Stimulated activated CD4-positive, alpha-beta T cell treated with anti-CD3 and anti-CD28 coated beads, Interleukin-4, amount 100 ng/mL, for 1 hour (primary cell): ENCODE measurements at places on chromosomes 5 and 9.
A peak's percentile ranks its signal among the peaks of the same experiment; 100 is the strongest.

DNA sequence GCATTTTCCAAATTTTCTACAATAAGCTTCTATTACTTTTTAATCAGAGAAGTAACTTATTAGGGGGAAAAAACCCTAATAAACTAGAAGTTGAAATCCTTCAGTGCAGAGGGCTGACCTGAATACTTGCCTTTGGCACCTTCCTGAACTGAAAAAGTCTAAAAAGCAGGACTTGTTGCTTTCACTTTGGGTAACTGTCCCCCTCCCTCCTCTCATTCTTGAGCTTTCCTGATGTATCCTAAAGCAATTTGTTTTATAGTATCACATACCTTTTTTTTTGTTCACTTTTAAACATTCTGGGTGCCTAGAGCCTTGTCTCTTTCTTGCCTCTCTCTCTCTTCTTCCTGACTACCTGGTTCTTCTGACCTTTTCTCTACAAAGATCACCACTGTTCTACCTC is 64.0 kb upstream of the ERBIN start:
- no peak for DNase-seq

- DNase-seq, result no peak
Observed at GRCh38 chr5:109027983-109028607, 280.4 kb downstream of the FER start.

- DNase-seq, result no peak
Observed at GRCh38 chr9:136128436-136128835, 9.8 kb upstream of the TMEM250 start.

DNA sequence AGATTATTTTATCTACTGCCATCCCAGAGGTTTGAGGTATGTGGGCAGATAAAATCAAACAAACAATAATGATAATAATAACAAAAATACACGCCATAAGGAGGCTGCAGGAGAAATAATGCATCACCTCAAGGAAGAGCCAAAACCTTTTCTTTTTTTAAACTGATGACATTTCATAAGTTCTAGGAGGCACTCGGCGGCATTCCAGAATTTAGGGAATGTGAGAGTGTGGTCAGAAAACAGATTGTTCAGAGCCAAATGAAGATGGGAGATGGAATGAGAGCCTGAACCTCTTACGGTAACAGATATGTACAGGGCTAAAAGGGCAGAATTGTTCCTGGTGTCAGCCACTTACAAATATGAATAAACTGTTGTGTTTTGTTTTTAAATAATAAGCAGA is 615.0 kb upstream of the CHD1 start:
- no peak for DNase-seq

DNA sequence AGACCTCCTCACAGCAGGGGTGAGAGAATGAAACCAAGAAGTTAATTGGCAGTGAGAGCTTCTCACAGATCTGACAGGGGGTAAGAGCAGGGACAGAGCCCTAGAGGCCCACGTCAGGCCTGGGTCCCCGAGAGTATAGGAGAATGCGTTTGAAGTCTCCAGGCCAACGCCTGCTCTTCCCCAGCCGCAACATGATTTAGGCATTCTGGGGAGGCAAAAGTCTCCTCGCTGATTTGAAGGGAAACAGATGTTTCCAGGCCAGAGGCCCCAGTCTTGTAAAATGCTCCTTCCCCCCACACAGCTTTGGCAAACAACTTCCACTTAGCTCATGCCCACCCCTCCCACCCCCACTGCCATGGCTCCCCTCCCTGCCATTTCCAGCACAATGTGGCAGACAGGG is 239.2 kb upstream of the TRIM32 start:
- DNase-seq, result no peak

DNA sequence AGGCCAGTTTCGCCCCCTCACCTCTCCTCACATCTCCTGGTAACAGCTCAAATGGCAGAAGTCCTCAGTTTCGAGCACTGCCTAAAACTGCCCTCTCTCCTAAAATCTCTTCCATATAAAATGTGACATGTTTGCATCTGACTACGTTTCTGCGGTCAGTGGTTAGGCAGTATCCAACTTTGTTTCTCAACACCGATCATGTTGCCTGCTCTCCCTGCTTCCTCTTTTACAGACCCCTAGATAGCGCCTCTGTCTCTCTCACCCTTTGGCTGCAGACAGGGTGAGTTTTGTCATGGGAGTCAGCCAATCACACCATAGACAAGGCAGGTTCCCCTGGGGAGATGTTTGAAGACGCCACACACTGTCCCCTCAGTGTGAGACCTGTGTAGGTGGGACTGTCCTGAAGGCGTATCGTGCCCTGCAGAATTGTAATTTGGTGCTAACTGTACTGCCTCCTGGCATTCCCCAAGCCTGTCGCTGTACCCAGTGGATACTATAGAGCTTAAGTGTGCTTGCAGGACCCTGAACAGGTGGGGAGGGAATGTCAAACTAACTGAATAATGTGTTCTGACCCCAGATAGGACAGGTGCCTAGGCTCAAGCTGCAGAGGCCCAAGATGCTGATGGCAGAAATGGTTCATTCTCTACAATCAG is 1.1 kb downstream of the HEXB start:
- no peak for DNase-seq

DNA sequence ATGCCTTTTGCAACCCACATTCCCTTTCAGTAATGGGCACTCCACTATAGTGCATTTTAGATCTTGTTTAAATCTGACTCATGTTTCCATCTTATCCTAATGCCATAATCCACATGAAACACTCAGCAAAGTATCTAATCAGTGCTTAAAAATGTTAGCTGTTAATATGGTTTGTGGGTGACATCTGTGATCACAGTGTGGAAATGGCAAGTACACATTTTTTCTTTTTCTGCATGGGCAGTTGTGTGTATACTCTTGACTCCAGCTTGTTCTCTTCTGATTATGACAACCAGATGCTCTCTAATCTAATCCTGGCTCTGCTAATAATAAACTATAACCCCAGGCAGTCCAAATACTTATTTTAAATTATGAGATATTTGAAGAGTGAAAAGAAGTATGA is 103.3 kb downstream of the EDIL3 start:
- DNase-seq, result no peak

DNA sequence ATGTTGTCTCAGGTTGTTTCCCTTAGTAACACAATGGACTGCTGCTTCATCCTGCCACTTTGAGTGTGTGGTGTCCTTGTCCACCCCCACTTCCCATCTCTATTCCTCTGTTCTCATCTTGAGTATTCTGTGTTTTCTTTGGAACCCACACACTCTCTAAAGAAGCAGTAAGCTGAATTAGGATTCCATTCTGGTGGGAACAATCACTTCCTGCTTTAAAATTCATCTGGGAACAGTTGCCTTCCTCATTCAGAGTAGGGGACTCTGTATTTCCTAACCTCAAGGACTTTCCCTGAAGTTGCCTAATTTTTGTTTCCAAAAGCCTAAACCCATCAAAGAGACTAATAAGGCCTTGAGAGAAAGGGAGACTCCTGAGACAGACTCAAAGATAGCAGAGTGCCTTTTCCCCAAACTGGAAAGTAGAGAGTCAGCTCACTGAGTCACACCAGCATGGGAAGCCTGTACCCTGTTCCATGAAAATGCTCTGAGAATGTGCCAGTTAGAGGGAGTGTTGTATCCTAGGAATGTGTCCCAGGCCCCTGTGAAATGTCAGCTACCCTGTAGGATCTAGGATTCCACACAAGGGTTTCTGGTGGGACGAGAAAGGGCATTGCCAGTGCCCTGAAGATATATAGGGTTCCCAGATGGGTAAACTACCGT is 63.6 kb downstream of the CCDC192 start:
- DNase-seq, result no peak

GRCh38 chr9:4979239-4979638 is 5.8 kb upstream of the JAK2 start:
- DNase-seq, result no peak

DNA sequence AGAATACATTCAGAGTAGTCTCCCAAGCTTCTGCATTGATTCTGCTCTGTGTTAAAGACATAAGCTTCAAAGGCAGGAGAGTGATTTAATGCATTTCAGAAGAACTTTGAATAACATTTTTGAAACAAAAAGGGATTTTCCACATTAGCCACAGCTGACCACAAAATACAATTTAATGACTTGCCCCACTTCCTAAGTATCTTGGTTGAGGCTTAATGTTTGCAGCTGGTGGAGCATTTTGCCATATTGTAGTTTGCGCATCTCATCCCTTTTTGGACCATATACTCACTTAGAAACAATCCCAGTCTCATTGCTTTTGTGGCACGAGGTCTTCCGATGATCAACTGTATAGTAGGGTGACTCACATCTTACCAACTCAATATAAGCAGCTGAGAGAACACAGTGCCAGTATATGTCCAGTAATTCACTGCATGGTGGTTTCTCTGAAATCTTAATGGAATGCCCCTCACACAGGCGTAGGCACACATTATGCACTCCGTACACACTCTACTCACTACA is 455.8 kb upstream of the PTGER4 start:
- DNase-seq, result peak; percentile 12

GRCh38 chr5:10439692-10440091 is 2.0 kb upstream of the ROPN1L start:
- DNase-seq, result no peak

- DNase-seq, result no peak
Observed at GRCh38 chr5:97010606-97011005, 74.7 kb downstream of the LNPEP start.

DNA sequence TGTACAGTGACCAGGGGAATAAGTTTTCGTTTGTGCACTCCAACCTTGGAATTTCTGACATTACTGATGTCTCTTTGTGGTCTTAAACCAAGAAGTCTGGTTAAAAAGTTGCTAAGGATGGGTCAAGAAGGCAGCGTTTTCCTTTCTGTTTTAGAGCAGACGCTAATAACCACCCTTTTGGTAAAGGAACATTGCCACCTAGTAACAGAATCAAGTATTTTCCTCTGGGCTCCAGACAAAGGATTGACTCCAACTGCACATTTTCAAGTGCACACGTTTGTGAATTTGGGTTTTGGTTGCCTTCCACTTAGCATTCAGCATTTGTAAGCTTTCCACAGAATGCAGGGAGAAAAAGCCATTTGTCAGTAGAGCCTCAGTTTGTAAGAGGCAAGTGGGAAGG is 22.2 kb upstream of the CEP78 start:
- DNase-seq, result no peak

- no peak for DNase-seq
Observed at GRCh38 chr5:126523818-126524510, 71.1 kb downstream of the ALDH7A1 start.

- DNase-seq, result no peak
Observed at GRCh38 chr5:2201421-2201820, 318.7 kb upstream of the IRX4 start.

DNA sequence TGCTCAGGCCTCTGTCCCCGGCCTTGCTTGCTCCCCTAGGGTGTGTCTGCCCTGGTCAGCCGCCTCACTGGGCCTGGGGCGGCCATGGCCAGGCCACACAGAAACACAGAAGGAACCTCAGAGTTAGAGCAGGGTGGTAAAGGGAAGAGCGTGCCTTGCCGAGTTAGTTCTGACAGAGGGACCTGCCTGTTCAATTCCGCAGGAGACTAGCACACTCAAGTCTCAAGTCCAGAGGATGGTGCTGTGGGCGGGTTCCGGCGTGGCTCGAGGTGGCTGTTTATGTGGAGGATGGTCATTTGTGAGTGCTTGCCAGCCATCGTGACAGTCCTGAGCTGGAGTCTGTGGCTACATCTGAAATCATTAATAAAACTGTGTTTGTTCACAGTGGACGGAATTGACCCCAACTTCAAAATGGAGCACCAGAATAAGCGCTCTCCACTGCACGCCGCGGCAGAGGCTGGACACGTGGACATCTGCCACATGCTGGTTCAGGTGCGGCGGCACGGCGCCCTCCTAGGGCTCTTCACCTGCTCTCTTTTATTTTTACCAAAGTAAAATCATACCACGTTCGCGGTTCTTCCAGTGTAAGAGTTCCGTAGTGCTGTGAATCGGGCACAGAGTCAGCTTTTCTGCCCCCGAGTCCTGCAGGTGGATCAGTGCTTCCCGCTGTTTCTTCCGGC is 95.5 kb upstream of the CACNA1B start:
- no peak for DNase-seq

GRCh38 chr9:70539526-70539925 is 125.1 kb upstream of the KLF9 start:
- no peak for DNase-seq

DNA sequence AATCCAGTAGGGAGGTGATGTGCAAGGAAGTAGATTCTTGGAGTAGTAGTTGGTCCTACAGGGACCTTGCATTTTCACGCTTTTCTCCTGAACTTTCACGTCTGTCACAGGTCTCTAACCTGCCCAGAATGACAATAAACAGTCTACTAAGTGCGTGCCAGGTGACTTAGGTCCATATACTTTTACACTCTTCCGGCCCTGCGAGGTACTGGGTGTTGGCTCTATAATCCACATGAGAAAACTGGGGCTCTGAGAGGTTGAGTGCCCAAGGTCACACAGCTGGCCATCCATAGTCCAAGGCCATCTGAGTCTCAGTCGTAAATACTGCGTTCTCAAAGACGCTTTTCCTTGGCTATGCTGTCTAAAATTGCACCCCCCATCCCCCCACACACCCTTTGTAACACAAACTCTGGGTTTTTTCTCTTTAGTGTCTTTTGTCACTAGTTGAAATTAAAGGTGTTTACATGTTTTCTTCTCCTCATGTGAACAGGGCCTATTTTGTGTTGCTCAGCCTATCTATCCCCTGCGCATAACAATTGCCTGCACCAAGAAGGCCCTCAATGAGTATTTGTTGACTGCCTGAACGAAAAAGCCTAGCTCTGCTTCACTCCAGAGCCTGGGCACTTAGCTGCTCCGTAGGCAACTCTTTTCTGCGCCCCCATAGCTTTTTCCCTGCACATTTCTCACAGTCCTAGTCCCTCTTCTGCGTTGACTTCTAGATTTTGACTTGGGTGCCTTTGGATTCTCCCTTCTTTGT is 943 bp downstream of the SFXN1 start:
- DNase-seq, result no peak

DNA sequence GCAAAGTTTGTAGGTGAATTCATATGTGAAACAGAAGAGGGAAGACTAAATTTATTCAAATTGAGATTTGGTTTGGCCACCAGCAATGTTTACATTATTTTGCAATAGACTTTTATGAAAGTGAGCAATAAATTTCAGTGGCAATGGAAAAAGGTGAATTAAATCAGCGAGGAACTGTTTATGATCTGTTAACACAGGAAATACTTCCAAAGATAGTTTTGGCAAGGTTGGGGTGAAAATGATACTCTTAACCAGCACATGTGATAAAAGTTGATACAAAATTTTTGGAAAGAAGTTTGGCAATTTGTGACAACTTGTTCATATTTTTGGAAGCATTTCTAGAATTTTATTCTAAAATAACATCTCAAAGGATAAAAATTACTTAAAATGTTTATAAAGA is 119.8 kb downstream of the ARHGEF28 start:
- no peak for DNase-seq
